Hypothalamus (tissue), 51 donors: ENCODE measurements at places on chromosomes 12 and 14.
A peak's percentile ranks its signal among the peaks of the same experiment; 100 is the strongest.

DNA sequence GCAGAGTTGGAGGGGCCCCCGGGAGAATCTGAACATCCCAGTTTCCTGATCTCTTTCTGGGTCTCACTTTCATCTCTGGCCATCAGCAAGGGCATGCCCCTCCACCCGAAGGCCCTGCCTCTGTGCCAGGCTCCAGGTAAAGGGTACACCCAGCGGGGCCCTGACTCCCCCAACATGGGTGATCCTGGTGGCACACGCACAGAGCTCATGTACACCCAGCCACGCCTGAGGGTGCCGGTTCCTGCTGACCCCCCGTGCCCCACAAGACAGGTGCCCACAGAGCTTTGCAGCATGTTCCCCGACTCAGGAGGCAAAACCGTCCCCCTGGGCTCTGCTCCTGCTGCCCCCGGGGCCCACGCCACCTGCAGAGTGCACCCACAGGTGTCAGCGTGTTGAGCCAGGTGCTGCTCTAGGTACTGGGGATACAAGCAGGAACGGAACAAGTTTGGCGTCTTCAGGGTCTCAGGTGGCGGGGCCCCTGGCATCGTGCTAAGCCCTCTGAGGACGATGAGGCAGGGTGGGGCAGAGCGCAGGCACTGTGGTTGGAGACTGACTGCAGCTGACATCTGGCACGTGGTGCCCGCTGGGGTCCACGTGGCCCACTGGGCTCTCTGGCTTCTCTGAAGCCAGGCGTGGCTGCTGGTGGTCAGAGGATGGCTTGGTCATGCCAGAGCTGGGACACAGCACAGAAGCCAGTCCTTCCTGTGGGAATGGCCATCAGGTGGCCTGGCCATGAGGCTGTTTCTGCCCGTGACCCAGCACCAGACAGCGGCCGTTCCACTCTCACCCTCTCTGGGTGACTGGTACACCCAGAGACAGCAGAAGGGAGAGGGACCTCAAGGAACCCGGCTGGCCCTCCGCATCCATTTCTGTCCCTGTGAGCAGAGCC lies 13.8 kb downstream of the BAG5 start:
- peak; percentile 70 for DNase-seq

GRCh38 chr14:52080158-52080800 lies 11.4 kb upstream of the NID2 start:
- DNase-seq, result no peak

DNA sequence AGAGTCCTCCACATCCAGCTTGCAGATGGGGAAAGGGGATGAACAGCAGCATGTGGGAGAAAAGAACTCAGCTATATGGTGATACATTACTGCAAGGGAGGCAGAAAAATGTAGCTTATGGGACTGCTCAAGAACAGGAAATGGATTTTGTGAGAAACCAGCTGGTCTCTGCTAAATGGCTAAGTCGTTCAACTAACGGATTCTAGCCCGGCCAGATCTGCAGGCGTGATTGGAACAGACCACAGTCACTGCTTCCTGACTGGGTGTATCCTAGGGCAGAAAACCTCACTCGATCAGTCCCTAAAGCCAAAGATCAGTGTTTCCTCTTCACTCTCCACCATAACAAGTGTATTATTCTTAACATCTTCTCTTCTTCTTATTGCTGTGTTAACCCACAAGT lies 8.1 kb upstream of the PTGDR start:
- no peak for DNase-seq

DNA sequence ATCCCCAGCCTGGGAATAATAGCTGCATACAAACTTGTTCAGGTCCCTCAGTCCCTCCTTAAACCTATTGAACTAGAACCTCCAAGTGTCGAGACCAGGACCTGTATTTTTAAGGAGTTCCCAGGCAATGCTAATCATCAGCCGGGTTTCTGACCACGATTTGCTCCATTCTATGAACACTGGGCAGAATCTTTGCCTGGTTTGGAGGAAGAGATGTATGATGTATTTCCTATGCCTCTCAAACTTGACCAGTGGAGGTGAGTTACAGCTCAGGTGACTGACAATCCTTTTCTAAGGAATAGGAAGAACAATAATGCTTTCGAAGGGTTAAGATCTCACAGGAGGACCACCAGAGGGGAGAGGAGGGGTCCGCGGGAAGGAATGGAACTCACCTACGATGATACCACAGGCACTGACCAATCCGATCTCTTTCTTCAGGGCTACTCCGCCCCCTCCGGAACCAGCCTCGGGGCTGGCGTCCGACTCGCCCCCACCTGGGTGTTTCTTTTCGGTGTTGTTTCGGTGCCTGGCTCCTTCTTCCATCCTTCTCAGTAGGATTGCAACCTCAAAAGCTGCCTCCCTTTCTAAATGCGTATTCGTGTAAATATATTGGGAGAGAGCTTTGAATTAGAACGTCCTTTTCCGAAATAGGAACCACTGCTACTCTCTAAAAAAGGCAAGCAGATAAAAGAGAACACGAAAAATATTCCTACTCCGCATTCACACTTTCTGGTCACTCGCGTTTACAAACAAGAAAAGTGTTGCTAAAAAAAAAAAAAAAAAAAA lies 895 bp downstream of the SLC7A8 start:
- DNase-seq, result peak; percentile 17

DNA sequence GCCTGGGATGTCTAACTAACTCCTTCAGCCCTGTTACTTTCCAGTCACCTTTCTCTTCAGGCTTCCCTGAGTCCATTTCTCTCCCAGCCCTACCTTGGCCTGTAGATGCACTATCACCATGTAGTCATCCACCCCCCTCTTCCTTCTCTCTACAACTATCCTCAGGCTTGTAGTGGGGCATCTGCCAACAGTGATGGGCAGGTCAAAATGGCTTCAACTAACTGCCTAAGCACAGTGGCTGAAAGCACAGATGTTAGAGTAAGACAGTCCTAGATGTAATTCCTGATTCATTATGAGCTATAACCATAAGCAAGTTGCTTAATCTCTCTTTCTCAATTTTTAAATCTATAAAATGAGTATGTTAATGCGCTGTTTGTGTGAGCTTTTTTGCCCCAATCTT lies 133.6 kb upstream of the NAV3 start:
- no peak for DNase-seq

GRCh38 chr14:77284466-77284865 lies 13.5 kb upstream of the NGB start:
- no peak for DNase-seq

GRCh38 chr14:49538852-49539251 lies 47.3 kb downstream of the RPS29 start:
- no peak for DNase-seq

DNA sequence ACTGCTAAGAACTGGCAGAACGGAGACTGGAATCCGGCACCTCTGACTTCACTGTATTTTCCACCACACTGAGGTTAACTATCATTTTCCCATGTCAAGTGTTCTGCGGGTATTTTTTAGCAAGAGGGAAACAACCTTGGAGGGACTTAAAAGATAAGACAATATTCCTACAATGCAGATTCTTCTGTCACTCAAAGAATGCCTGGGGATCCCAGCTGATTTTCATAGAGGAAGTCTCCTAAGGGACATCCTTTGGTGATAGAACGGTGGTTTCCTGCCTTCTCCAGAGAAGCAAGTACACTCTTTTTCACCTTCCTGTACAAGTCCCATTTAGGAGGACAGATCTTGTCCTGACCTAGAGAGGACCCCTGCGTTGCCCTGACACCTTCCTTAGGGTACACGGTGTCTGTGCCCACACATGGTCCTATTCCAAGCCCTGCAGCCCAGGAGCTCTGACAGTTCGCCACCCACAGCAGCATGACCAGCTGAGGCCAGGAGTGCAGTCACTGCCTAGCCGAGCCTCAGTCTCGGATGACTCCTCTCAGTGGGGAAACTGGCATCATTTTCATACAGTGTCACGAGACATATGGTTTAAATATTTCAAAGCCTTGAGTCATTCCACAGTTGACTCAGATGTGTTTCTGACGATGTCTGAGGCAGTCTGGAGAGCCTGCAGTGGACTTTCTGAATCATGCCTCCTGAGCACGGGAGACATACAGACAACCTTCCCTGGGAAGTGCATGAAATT lies 181.3 kb upstream of the FKBP4 start:
- no peak for DNase-seq

GRCh38 chr12:23349564-23349963 lies 599.9 kb downstream of the SOX5 start:
- no peak for DNase-seq

GRCh38 chr14:103301512-103302354 lies 32.3 kb upstream of the EIF5 start:
- no peak for DNase-seq

DNA sequence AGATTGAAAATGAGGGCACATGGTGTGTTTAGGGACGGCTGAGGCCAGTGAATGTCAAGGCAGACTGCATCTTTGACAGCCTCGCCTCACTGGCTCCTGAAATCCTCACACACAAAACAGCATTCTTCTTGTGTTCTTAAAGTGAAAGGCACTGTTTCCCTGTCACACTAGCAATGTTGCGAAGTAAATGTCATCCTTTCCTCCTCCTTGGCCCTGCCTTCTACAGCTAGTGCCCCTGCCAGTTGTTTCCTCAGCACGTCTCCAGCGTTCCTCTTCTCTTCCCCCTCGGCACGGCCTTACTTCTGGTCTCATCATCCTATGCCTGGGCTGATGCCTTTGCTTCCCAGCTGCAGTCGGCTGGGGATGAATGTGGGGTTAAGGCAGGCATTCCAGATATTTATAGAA lies 129.4 kb upstream of the DNM1L start:
- peak; percentile 79 for DNase-seq

GRCh38 chr12:14417715-14418114 lies 52.2 kb downstream of the ATF7IP start:
- no peak for DNase-seq

- no peak for DNase-seq
Observed at GRCh38 chr12:122141911-122142725, 31.9 kb downstream of the IL31 start.

DNA sequence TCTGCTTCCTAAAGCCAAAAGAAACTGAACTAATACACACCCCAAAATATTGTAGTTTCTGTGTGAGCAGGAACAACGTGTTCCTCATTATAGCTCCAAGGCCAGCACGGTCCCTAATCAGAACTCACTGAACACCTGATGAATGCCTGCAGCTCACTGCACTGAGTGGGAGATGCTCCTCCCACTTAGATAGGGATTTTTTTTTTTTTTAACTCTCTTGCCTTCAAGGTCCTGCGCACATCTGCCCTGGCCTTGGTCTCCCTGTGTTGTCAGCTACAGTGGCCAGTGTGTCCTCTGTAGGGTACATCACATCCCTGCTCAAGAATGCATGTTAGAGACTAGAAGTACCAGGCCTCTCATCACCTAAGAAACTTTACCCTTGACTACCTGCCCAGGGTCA lies 44.3 kb upstream of the TMPO start:
- no peak for DNase-seq

DNA sequence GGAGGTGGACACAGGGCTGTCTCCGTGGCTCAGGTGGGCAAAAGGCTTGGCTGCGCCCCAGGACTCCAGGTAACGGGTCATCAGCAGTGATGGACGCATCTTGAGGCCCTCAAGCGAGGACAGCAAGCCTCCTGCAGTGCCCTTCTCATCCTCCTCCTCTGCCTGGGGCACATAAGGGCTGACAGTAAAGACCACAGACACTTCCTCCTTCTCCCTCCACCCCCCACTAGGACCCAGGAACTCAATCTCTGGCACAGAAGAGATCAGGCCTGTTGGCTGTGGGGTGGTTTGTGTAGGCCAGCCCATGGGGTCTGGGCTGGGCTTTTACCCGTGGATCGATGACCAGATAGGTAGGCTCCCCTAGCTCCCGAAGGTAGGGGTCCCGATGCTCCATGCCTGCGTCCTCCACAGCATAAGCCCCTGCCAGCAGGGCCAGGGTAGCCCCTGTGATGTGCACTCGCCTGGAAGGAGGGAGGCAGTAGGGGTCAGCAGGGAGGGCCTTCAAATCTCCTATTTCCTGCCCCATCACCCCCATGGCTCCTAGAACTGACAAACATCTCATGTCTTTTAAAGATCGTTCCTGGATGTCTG lies 5.7 kb downstream of the ADCY4 start:
- no peak for DNase-seq

- no peak for DNase-seq
Observed at GRCh38 chr12:39395866-39396265, 47.1 kb downstream of the KIF21A start.

- no peak for DNase-seq
Observed at GRCh38 chr12:47754126-47754525, 4.6 kb downstream of the RAPGEF3 start.

DNA sequence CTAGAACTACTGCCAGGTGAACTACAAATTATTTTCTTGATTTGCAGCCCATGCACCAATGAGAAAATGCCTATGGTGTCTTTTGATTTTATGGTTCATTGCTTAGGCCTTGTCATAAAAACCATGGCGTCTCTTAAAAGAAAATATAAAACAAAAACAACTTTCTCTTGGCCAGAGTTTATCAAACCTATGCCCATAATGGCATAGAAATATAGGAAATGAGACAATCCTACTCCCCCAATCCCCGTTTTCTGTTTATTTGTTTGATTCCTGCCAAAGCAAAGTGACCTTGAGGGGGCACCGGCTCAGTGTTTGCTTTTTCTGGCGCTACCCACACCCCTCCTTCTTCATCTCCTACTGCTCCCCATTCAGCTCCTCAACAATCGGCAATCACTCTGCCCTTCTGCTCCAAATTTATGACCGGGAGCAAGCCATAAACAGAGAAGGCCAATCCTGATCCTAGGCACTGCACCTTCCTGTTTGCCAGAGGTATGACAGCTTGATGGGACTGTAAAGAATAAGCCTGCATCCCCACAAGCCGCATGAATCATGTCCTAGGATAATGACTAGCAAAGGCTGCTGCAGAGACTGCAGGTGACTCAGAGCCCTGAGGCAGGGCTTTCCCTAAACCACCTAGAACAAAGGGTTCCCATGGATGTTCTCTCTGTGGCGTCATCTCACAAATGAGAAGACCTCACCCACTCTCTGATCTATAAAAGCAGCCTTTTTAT lies 874.9 kb downstream of the NRXN3 start:
- no peak for DNase-seq

- DNase-seq, result no peak
Observed at GRCh38 chr14:90624732-90625400, 191.4 kb downstream of the TTC7B start.

DNA sequence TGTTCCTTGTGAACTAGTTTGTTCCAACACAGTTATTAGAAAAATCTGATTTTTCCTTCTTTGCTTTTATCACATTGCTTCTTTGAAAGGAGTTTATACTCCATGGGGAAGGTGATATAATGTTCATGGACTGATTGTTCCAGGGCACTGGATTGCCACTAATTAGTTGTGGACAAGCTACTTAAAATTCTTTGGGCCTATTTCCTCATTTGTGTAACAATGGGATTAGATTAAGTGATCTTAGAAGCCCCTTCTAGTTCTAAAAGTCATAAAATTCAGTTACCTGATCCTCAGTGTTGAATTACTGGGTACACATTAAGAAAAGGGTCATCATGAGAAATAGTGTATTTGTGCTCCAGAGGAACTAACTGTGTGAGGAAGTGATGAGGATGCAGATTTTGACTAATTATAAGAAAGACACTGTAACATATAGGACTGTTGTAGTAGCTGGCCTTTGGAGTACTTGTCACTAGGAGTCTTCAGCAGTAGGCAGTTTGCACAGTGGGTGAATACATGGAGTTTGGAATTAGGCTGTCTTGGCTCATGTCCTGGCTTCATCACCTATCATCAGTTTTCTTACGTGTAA lies 82.2 kb downstream of the MIA2 start:
- DNase-seq, result no peak

GRCh38 chr12:50542448-50542847 lies 37.7 kb downstream of the DIP2B start:
- DNase-seq, result no peak
